Midbrain (tissue), 1 donor: ENCODE measurements at places on chromosomes 11 and 22.
A peak's percentile ranks its signal among the peaks of the same experiment; 100 is the strongest.

- DNase-seq = no peak
Measured at GRCh38 chr11:4611986-4612385, 4.0 kb upstream of the TRIM68 start.

GRCh38 chr11:102155676-102156075 lies 45.4 kb downstream of the YAP1 start:
- DNase-seq = no peak

DNA sequence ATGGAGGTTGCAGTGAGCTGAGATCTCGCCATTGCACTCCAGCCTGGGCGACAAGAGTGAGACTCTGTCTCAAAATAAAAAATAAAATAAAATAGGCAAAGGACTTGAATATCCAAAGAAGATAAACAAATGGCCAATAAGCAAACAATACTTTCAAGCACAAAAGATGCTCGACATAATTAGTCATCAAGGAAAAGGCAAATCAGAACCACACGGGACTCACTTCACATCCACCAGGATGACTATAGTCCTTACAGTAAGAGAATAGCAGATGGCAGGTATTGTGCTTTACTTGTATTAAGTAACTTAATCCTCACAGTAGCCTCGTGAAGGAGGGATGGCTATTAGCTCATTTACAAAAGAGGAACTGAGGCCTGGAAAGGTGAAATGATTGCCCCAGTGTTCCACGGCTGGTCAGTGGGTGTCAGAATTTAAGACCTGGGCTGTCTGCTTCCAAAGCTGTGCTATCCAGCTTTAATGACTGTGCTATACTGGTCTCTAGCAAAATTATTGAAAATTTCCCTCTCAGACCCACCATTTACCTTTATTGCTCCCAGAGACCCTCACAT lies 40.2 kb upstream of the RBFOX2 start:
- DNase-seq = no peak

DNA sequence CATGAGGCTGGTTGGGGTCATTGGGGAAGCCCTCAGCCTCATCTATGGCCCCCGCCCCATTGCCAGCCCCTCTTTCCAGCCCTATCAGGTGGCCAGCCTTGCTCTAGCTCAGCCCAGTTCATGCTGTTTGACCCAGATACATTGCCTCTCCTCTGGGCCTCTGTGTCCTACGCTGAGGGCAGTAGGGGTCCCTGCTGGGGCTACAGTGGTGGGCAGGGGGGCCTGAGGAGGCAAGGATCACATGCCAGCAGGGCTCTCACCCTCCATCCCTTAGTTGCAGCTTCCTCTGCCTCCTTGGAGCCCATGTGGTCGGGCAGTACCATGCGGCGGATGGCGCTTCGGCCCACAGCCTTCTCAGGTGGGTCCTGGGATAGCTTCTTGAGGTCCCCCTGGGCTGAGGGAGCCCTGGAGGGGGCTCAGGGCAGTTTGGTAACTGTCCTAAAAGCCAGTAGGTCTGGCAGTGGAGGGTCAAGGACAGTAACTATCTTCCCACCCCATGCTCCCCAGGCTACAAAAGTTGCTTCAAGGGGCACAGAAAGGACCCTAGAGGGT lies 19.2 kb downstream of the EMID1 start:
- no peak for DNase-seq

DNA sequence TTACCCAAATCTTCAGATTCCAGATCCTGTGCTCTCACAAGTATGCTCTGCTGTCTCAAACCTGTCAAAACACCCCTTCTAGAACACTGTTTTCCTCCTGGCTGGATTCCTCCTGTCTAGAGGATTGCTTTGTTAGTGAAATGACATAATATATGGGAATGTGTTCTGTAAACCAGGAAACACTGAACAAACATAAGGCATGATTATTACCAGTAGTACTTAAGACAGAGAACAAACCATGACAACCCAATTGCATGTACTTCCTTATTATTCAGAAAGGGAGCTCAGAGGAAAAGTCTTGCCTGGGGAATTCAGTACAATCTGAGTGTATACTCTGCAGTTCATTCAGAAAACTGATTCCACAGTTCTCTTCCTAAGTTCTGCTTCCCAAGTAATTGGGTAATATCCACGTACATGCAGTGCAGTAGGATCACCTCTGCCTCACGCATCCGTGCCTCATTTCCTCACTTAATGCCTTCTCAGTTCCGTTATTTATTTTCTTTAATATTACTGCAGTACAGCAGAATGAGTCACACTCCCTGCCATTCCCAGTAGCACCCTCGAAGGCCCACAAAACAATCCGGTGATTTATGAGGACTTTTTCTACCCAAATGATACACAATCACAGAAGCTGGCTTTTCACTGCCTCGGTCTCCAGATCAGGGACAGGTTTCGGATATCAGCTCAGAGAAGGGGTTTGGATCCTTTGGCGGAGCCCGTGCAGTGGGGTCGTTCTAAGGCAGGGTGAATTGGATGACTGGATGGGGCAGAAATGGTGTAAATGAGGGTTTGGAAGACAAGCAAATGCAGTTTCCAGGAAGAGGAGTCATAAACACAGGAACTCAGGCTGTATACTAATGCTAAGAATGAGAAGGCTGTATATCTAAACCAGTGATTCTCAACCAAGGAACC lies 896.9 kb downstream of the KCNA4 start:
- no peak for DNase-seq

- DNase-seq = no peak
Measured at GRCh38 chr22:33112580-33112979, 54.4 kb upstream of the SYN3 start.

DNA sequence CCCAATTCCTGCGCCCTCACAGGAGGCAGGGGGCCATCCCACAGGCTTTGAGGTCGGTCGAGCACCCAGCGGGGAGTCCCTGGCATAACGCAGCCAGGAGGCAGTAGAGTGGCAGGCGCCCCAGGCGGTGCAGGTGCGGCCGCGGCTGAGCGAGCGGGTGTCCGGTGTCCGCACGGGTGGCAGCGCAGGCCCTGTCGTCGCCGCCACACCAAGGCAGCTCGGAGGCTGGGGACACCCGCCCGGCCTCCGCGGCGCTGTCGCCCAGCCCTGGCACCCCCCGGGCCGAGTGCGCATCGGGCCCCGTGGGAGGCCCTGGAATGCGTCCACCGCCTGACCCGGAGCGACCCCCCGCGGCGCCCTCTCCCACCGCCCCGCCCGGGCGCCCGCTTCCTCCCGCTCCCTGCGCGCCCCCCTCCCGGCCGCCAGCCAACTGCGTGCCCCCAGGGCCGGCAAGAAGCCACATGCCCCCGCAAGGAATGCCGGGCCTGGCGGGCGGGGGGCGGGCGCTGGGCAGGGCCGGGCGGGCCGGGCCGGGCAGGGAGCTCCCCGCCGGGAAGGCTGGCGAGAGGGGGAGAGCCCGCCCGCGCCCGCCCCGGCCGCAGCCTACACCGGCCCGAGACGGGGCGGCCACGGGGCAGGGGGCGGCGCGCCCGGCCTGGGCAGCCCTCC lies 33.9 kb downstream of the PRDM11 start:
- peak; percentile 33 for DNase-seq

DNA sequence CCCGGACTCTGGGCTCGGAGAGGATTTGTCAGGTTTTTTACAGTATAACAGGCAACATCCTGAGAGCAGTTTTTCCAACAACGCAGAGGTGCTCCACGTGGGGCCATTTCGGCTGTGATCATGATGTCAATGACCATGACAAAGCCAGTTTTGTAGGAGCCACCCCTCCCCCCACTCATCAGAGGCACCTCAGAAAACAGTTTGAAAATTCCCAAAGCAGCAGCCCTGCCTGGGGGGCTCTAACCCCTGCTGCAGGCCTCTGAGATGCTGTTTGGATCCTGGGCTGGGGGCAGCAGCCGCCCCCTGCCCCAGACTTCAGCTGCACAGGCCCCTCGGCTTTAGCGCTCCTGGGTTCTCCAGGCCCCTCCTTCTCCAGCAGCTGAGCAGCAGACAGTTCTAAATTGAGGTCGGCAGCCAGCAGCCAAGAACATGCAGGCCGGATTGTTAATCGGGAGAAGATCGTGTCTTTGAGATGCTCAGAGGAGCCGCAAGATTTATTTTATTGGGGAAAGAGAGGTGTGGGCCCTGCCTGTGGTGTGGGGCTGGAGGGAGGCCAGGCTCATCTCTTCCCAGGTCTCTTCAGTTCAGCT lies 19.4 kb downstream of the NFAM1 start:
- DNase-seq = no peak

GRCh38 chr11:112949781-112950575 lies 11.2 kb upstream of the NCAM1 start:
- no peak for DNase-seq

DNA sequence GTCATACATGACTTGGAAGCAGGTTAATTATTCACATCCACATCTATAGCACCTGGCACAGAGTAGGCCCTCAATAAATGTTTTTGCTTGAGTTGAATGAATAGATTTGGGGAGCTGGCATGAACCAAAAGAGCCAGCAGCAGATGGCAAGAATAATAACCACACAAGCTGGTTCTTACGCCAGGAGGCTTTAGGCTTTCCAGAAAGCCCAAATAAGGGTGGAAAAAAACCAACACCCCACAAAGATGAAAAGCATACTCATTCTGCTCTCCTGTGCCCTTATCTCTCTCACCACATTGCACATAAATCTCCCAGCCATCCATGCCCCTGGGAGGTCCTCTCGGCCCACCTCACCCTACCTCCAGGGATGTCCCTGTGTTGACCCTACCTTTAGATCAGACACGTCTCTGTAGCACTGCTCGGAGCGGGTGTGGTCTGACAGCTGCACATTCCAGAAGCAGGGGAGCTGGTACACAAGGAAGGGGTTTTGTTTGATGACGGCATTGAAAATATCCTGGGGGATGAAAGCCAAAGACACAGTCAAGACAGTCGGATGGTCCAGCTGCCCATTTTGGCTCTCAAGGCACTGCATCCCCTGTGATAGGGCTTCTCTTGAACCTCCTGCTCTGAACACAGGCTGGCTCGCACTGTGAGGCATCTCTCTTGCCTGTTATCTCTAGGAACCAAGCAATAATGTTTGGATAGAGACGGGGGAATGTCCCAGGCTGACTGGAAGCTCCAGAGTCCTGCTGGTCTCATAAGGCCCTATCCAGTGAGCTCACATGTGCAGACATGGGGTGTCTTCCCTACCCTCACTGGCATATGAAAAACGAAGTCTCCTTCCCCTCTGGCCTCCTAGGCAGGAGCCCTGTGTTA lies 323.6 kb upstream of the SYN3 start:
- no peak for DNase-seq

DNA sequence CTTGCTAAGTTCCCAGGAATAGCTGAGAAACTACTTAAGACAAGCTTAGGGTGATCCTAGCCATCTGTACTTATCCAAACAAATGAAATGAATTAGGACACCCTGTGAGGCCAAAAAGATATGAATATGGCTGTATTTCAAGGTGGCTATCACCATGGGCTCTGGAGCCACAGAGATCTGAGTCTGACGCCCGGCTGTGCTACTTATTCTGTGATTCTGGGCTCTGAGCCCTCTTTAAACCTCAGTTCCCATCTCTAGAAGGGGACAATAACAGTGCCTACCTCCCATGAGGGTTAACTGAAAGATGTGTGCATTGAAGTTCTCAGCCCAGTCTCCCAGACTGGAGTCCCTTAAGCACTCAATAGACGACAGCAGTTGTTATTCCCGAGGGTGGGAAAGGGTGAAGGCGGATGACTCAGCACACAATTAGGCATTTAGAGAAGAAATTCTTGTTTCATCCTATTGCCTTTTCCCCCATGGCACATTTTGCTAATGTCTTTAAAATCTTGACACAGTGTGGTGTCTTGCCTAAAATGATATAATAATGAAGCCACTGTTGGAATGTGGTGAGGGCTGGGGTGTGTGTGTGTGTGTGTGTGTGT lies 132.5 kb downstream of the ADAMTS15 start:
- no peak for DNase-seq

- no peak for DNase-seq
Measured at GRCh38 chr11:94183251-94183885, 54.7 kb downstream of the PANX1 start.

GRCh38 chr11:45484326-45484883 lies 181.0 kb downstream of the CHST1 start:
- DNase-seq = no peak

DNA sequence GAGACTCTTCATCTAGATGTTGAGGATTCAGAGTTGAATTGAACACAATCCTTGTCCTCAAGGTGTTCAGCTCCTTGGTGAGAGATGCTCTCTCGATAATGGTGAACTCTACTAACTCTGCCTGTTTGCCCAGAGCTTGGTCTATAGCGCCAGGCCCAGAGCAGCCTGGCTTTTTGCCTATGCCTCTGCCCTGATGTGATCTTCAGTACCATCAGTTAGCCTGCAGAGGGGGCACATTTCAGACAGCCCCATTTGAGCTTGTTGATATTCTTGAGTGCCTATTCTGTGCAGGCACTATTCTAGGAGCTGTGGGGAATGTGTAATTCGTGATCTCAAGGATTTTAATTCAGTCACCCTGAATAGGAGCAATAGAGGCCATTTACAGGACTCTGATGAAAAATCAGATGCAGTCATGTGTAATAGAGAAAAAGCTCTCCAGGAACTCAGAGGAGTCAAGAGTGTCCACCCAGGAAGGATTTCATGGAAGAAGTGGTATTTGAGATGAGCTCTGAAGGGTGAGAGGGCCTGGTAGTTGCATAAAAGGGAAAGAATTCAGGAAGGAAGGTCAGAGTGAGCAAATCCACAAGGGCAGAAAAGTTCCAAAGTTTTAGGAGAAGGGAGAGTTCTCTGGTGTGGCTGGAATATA lies 19.3 kb downstream of the GTPBP1 start:
- peak; percentile 77 for DNase-seq

DNA sequence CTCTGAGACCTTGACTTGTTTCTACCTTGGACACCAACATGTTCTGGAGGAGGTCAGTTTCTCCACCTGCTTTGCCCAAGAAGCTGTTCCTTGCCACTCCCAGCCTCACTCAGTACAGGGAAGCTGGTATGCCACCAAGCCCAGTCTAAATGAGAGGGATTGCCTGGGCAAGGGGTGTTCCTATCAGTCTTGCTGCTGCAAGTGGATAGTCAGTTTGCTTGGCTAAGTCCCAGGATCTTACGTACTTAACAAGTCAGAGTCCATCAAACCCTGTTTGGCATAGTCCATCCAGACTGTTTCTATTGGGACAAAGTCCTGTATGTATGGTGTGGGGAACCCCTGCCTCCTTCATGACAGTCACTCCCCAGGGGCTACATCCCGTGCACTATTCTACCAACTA lies 66.6 kb downstream of the RPL27A start:
- no peak for DNase-seq

GRCh38 chr11:71962428-71963038 lies 33.7 kb downstream of the RNF121 start:
- no peak for DNase-seq

DNA sequence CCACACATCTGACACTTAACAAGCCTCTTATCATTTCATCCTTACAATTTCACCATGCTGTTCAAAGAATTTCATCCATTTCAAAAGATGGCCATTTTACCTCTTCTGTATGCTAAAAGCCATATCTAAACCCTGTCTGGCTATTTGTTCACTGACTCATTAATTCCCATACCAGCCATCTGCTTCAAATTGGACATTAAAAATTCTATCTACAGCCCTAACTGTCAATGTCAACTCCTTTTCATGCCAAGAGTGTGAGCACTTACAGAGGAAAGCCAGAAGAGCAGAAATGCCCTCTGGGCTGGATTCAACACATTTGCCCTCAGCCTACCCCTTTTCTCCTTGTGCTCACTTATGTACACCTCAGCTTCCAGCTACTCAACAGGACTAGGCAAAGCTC lies 59.2 kb downstream of the SYTL2 start:
- DNase-seq = no peak
